ENCODE measurements at places on chromosomes 7 and 10.

GRCh38 chr10:110562348-110562747, 5.1 kb upstream of the SMC3 start:
- DNase-seq: no peak

DNA sequence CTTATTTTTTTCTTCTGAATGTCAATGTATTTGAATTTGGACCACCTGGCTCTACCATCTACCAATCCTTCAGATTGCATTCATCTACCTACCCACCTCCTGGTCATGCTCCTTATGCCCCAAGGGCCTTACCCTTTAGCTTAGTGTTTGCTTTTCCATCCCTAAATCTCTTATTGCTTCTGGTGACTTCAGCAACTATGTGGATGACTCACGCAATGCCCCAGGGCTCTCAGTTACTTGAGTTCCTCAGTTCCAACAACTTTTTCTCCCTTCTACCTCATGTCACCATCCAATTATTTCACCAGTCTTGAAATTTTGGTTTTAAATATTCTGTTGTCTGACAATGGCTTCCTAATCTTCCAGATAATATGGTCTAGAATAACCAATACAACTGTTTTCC, 118.9 kb downstream of the CFAP58 start:
- no peak for DNase-seq

GRCh38 chr7:67788669-67789068, 792.0 kb downstream of the TYW1 start:
- DNase-seq: no peak

DNA sequence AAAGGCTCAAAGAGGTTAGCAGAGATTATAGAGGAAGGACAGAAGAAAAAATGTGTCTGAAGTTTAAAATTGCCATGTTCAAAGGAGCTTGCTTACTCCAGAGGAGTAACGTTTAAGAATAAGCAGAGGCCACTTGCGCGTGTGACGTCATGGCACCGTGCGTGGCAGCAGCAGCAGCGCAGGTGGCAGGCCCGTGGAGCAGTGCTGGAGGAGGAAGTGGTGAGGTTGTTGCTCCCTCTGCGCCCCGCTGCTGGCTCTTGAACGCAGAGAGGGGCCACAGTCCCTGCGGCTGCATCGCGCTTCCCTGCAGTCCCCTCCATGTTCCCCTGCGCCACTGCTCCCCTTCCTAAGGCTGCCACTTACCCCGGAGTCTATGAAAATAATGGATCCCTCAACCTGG, 37.5 kb downstream of the GDI2 start:
- DNase-seq: no peak

- DNase-seq: no peak
Measured at GRCh38 chr7:4693749-4694148, 11.7 kb downstream of the FOXK1 start.

GRCh38 chr7:151857412-151857811, 19.5 kb downstream of the PRKAG2 start:
- DNase-seq: no peak
